ENCODE measurements at places on chromosomes 5 and 9.
A peak's percentile ranks its signal among the peaks of the same experiment; 100 is the strongest.

- DNase-seq: no peak
These were observed 166.5 kb downstream of the MAPKAP1 start for GRCh38 chr9:125540497-125540896.

GRCh38 chr9:36855448-36856315 is 178.4 kb downstream of the PAX5 start:
- peak; percentile 25 for DNase-seq

DNA sequence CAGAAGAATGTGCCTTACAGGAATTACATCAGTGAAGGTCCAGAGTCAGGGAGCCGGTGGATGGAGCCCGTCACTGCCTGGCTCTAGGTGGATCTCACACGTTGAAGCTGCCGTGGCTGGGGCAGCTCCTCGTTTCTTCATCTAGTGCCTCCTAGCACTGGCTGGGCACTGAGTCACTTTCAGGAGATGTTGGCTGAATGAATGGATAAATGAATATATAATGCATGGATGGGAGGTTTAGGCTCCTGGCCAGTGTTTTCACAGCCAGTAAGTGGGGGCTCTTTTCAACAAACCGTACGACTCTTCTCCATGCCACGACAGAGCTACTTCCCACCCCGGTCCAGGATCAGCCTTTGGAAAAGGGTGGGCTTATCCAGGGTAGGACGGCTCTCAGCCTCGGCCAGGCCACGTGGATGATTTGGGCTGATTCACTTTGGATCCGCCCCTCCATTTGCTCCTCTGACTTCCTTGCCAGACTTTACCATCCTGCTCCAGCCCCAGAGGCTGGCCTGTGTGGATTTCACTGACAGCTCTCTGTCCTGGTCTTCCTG is 1.3 kb upstream of the SH3PXD2B start:
- DNase-seq: no peak

DNA sequence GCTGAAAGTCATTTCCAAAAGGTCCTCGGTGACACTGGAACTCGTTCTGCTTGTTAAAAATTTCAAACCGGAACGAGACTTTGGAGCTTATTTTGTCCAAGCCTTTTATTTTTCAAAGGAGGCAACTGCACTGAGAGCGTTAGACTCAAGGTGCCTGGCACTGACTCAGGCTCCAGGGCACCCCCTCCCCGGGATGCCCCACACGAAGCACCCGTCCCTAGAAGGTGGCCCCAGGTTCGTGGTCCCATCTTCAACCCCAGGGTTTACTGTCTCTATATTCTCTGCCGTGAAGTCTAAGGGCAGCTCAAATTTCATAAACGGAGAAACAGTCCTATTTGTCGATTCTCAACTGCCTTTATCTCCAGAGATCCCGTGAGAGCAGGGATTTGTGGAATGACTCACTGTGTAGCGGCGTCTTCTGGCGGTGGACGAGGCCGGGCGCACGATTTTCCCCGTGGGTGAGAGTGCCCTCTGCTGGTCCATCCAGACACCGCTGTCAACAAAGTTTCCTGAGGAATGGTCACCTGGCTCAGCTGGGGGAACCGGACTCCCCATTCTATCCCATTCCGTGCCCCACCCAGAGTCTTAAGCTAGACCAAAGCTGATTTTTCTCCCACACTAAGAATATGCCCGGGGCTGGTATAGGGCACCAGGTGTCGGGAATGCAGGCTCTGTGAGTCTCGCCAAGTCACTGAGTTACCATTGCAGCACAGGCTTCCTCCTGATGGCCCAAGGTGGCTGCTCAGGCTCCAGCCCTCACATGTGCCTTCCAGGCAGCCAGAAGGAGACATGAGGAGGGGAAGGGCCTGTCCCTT is 27.1 kb upstream of the SLC6A19 start:
- peak; percentile 87 for DNase-seq

GRCh38 chr5:93336330-93337110 is 244.5 kb downstream of the NR2F1-AS1 start:
- no peak for DNase-seq

GRCh38 chr5:150579462-150580400 is 60.7 kb upstream of the SYNPO start:
- DNase-seq: no peak

Data from WERI-Rb-1 (cell line).